Hematopoietic multipotent progenitor cell treated with erythropoietin and hydrocortisone succinate and interleukin-3 and kit ligand, for 15 days (in vitro differentiated cells): ENCODE measurements at places on chromosomes 7 and 10.

GRCh38 chr7:79877874-79878465 is 256.7 kb upstream of the GNAI1 start:
- no peak for DNase-seq

DNA sequence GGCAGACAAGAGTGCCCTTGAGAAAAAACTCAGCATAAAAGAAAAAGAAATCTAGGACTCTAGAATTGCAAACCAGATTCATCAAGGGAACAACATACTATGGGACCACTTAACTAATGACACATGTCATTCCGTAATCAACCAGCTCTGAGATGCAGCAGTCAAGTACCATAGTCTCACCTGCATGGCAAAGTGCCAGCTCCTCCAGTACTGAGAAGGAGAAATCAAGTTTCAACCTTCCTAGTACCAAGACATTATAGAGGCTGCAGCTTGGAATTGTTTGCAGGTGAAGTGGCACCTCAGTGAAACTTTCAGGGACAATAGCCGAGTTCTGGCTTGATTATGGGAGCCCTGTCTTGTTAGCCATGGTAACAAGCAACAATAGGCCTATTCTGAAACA is 11.5 kb downstream of the STEAP1 start:
- DNase-seq, result no peak

DNA sequence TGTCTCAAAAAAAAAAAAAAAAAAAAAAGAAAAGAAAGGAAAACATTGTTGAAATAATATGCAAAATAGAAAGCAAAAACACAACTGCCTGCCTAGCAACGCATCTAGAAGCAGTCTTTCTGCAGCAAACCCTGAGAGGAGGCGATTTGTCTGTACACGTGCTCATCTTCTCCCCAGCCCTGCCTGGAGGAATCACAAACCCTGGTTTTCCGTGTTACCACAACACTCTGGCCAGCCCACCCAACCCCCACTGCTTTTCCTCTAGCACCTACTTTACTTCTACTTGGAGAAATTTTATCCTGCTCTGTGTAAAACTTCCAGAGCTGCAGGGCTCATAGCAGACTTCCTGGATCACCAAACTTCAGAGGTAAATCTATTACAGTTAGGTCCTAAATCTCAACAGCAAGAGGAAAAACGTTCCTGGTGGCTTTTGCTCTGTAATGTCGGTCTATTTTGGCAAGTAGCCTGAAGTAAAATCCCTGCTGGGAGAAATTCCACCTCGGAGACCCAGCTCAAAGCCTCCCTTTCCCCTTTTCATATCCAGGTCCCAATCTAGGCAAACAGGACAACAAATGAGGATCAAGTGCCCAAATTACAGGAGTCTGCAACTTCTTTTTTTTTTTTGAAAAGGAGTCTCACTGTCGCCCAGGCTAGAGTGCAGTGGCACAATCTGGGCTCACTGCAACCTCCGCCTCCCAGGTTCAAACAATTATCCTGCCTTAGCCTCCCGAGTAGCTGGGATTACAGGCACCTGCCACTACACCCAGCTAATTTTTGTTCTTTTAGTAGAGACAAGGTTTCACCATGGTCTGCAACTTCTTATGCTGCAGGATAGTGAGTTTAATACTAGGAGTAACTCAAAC is 91.6 kb downstream of the DNMBP start:
- DNase-seq, result no peak

DNA sequence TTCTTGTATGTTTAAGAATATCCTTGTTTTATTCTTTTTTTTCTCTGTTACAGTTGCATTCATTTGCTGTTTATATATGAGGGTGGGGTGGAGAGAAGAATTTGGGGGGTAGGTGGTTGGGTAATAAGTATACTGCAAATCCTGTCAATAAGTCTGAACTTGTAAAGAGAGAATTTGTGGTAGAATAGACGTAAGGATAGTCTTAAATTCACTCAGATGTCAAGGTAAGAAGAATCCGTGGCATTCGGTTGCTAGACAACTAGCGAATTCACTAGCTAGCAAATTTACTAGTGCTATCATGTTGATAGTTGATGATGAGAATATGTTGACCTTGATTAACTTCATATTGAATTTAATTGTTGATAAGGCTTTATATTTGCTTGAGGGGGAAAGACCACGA is 40.7 kb downstream of the RSBN1L start:
- DNase-seq, result no peak

GRCh38 chr7:47352394-47352968 is 229.4 kb downstream of the TNS3 start:
- no peak for DNase-seq

DNA sequence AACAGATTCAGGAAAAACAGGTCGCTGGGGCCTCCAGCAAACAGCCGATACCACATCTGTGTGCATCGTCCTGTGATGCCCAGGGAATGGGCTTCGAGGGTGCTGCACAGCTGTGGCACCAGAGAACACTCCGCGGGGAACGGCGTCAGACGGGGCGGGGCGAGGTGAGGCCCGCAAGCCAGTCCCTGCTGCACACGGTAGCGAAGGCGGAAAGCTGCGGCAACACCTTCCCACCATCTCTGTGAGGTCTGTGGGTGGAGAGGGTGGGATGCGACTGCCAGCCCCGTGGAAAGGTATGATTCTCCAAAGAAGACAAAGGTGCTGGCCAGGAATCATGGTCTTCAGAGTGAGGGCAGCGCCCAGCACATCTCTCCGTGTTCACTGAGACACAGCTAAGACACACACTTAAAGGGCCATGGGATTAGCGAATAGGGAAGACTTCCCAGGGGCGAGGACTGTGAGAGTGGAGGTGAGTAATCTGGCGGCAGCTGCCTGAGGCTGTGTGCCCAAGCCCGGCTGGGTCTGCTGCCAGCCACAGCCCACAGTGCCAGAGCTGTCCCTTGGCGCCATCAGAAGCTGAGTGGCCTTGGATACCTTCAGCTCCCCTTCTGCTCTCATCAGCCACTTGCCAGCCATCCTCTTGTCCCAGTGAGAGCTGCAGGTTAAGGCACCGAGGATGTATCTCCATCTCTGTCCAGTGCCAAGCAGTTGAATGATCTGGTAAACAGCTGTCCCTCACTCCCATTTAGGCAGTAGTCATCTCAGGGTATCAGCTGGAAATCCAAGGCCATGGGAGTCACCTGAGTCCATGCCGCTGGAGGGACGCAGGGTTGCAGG is 17.6 kb downstream of the PRKAG2 start:
- no peak for DNase-seq

DNA sequence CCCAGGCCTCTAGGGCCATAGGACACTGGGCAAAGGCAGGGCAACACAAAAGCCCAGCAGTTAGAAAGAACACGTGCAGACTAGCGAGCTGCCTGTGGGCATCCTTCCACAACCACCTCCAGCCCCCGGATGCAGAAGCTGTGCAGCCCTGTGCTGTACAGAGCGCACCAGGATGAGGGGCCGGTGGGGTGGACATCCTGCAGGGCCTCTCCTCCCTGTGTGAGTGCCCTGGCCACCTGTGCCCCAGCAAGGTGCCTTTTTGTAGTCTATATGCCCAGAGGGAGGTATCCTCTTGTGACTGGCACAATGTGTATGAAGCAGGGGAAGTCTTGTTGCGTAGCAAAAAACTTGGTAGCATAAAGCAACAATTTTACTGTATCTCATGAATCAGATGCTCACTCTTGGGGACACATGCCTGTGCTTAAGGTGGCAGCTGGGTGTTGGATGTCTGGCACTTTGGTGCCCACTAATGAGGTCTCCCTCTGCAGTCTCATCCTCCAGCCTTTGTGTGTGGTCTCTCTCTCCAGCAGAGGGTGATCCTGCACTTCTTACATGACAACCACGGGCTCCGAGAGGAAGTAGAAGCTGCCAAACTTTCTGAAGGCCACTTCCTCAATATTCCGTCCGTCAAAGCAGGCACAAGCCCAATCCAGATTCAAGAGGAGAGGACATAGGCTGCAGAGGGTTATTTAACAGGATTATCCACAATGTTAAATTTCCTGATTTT is 8.7 kb downstream of the NCAPG2 start:
- DNase-seq, result peak; percentile 24

DNA sequence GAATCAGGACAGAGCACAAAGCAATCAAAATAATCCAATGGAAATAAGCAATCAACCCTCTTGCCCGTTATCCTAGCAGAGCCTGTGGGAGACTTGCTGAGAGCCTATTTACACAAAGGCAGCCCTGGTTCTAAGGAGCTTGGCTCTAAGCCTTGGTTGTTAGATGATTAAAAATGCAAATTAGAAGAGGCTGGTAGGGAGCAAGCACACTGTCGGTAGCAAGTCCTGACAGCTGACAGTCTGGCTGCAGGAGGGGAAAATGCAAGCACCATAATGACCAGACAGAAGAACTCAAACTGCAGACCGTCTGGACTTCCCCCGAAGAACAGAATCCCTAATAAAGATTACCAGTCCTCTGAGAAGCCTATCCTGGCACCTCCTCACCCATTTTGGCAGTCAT is 131.8 kb upstream of the CTTNBP2 start:
- no peak for DNase-seq

- DNase-seq, result no peak
Observed at GRCh38 chr7:106393564-106394251, 108.9 kb upstream of the NAMPT start.

GRCh38 chr7:35286422-35286821 is 32.5 kb upstream of the TBX20 start:
- no peak for DNase-seq

DNA sequence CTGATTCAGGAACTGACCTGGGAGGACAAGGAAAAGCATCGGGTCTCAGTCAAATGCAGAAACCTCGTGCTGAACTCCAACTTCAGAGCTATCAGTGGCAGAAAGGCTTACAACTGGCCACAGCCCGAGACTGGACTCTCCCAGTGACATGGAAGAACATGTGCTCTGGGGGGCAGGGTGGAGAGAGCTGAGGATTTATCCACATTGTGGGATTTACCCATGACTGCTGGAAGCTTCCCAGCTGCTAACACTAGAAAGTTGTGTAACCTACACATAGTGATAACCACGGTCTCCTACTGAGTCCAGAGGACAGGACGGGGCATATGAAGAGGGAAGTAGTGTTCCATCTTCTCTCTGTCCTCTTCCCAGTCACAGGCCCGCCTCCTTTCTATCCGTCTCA is 103.4 kb downstream of the ITIH5 start:
- DNase-seq, result no peak
